ENCODE measurements at places on chromosomes 5 and 9.

GRCh38 chr5:129019401-129019908 is 54.2 kb downstream of the SLC27A6 start:
- DNase-seq: no peak

- no peak for DNase-seq
These were observed 41.8 kb upstream of the PAM start for GRCh38 chr5:102713278-102713677.

GRCh38 chr5:161547406-161547737 is 847 bp upstream of the GABRB2 start:
- no peak for DNase-seq

DNA sequence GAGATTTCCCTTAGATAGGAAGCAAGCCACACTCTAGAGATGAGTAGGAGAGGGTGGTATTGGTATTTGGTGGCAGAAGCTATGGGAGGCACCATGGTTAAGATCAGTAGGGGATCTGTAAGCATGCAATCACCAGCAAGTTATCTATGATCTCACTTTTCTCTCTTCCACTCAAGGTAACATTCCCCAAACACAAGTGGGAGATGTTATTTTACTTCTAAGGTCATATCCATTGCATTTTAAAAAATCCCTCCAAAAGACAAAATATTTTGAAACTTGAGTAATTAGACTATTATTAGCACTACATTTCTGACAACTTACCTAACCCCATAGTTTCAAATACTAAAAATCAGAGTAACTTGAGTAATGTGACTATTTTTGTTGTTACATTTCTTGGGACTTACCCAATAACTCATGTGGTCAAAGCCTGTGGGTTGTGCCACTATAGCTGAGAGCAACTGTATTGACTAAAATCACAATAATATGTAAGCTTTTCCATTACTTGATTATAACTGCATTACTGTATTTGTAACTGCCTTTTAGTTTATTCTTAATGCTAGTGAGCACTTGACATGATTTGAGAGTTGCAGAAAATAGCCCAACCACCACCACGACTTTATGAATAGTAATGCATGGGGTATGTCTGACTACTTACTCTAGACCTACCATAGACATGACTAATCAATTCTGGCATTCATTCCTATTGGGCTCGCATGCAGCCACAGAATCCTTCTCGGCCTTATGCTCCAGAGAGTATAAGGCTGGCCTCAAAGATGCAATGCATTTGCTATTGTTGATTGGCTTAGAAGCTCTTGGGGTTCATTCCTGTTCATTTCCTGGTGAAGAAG is 264.7 kb downstream of the TRIM32 start:
- DNase-seq: no peak

- no peak for DNase-seq
These were observed 1.8 kb downstream of the LPCAT1 start for GRCh38 chr5:1521671-1522600.

Measured in CD4-positive, alpha-beta T cell treated with Interferon gamma for 1 hour (primary cell).